ENCODE measurements at places on chromosomes 3 and 15.
A peak's percentile ranks its signal among the peaks of the same experiment; 100 is the strongest.

GRCh38 chr3:79063624-79064023 is 704.2 kb downstream of the ROBO1 start:
- no peak for DNase-seq

GRCh38 chr3:179045719-179046402 is 25.7 kb downstream of the ZMAT3 start:
- DNase-seq = no peak

GRCh38 chr3:136898954-136899353 is 36.9 kb downstream of the NCK1 start:
- DNase-seq = no peak

DNA sequence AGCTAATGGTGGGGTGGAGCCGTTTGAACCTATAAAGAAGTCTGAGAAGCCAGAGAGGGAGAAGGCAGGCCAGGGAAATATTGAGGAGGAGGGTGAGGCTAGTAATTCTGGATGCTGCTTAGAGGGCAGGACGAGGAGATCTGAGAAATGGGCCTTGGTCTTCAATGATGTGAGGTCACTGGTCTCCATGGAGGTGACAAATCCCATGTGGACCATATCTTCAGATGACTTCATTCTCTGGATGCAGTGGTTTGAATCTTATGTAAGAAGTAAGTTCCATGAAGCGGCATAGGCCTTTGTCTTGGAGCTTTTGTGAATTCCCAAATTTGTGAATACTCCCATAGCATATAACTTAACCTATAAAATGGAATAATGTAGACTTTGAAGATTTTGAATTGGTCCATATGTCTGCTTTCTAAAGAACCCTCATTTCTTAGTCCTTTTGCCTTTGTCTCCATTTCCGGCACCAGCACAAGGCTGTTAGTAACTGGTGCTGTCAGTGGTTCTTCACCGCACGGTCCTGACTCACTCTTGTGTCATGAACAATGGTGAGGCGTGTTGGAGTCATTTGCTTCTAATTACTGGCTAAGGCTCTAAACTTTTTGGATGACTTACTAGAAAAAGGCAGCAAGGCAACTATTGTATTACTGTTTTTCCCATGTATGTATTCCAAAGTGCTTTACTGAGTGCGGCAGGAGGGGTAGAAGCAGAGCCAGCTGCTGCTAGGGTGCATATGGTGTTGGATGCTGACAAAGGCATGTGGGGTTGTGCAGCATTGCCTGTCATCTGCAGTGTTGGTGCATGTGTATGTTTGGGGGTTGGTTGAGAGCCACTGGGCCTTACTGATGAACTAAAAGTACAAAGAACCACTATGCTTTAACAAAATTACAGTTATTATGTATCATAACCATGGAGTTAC is 279.3 kb upstream of the C2CD4B start:
- peak; percentile 93 for DNase-seq

- peak; percentile 84 for DNase-seq
These were observed 120.7 kb downstream of the FNDC3B start for GRCh38 chr3:172159962-172160538.

- no peak for DNase-seq
These were observed 10.4 kb downstream of the PLA2G4E start for GRCh38 chr15:42010434-42010833.

GRCh38 chr3:106485802-106486201 is 617.0 kb upstream of the CBLB start:
- DNase-seq = no peak

- DNase-seq = no peak
These were observed 371.6 kb downstream of the TAFA4 start for GRCh38 chr3:68560728-68561127.

DNA sequence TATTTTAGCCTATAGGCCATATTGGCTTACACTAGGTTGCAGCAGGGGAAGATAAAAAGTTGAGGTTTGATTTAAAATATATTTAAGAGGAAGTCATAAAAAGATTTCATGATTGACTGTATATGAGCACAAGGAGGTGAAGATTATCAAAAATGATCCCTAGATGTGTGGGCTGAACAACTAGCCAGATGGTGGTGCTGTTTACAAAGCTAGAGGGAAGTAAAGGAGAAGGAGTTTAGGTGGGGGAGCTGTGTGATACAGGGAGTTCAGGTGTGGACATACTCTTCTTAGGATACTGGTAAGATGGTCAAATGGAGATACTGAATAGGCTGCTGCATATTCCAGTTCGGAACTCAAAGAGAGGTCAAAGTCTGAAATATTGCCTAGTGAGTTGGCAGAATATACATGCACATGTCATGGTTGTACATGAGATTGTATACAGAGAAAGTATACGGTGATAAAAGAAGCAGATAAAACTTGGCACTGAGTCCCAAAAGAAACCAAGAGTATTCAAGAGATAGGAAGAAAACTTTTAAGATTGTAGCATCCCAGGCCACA is 727.8 kb downstream of the NLGN1 start:
- DNase-seq = peak; percentile 45

GRCh38 chr15:73598530-73599160 is 34.5 kb downstream of the NPTN start:
- DNase-seq = peak; percentile 28

- no peak for DNase-seq
These were observed 184.0 kb downstream of the GOLGA6L6 start for GRCh38 chr15:20357481-20358065.

GRCh38 chr3:183802989-183803388 is 22.4 kb downstream of the MAP6D1 start:
- no peak for DNase-seq

DNA sequence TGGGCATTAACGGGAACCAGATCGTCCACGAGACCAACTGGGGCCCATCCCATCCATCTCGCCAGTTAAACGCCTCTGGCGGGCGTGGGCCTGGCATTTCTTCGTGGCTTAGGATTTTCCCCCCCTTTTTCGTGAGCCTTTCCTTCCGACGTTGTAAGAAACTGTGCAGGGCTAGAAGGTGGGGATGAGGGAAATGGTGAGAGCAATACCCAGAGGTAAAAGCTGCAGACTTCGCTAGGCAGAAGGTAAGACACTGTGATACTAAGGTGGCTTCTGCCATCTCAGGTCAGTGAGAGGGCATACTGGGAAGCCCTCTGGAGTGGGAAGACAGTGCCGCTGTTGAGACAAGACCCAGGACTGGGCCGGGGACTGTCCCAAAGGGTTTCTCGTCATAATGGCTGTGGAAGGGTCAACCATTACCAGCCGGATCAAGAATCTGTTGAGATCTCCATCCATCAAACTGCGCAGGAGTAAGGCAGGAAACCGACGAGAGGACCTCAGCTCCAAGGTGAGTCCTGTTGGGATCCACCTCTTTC is 666 bp downstream of the MAPKBP1 start:
- no peak for DNase-seq

GRCh38 chr15:48470096-48470495 is 138.9 kb downstream of the DUT start:
- DNase-seq = no peak

DNA sequence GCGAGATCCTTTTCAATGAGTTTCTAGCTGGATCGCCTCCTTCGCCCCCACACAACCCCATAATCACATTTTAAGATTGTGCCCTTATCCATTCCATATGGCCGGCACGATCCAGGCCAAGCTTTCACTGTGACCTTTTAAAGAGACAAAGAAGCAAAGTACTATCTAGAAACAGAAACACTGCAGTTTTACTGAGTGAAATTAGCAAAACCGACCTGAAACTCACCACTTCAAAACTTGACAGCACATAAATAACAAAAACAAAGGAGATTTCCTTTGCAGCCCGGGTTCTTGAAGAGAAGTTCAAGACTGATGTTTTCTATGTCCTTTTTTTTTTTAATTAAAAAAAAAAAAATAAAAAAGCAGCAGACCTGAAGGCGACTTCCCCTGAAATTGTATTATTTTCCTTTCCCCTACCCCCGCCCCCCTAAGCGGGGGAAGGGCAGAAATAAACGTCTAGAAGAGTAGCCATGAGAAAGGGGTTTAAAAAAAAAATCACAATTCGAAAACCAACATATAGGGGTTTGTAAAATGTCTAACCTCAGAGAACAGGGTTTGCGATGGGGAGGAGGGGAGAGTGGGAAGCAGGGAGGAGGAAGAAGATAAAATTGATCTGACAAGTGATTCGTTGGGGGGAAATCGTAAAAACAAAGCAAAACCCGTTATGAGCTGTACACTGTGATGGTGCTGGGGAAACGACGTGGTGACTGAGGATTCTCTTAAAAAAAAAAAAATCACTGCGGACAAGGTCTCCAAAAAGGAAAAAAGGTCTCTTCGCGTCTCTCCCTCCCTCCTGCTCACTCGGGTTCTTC is 1.5 kb downstream of the SATB1 start:
- DNase-seq = peak; percentile 36

DNA sequence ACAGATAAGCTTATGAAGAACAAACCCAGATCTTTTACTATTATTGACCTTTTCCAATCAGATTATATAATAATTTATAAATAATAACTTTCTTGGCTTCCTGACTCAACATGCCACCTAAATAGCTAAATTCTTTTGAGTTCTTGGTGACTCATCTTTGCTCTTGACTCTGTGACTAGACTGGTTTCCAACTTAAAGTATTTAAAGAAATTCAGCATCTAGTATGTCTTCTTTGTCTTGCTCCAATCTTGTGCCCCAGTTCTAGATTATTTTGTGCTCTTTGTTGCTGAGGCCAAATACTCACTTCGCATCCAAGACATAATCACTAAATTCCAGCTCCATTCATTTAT is 483.2 kb upstream of the TBL1XR1 start:
- DNase-seq = no peak

- no peak for DNase-seq
These were observed 507.6 kb downstream of the NR2F2 start for GRCh38 chr15:96838081-96838480.

- no peak for DNase-seq
These were observed 14.2 kb upstream of the SPATA12 start for GRCh38 chr3:57046101-57046765.

- peak; percentile 98 for DNase-seq
These were observed 68.6 kb downstream of the FILIP1L start for GRCh38 chr3:100045696-100046095.

GRCh38 chr15:38627689-38628277 is 63.2 kb upstream of the RASGRP1 start:
- DNase-seq = no peak

- peak; percentile 7 for DNase-seq
These were observed 693 bp downstream of the RASGRP1 start for GRCh38 chr15:38563723-38564519.

DNA sequence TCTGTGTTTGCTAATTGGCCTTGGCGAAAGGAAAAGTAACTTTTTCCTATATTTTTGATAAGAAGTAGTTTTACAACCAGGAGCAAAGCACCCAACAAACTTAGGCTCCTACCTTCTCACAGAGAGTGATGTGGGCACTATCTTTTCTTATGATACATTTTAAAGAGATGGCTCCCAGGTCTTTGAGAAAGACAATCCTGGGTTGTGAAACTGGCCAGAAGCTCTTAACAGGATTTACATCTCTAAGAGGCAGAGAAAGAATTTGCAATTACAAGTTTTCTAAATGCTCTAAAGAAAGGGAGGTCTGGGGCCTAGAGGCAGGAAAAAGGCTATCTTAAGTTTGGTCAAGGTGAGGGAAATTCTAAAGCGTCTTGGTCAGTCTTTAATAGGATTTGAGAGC is 609.7 kb downstream of the VGLL3 start:
- no peak for DNase-seq

DNA sequence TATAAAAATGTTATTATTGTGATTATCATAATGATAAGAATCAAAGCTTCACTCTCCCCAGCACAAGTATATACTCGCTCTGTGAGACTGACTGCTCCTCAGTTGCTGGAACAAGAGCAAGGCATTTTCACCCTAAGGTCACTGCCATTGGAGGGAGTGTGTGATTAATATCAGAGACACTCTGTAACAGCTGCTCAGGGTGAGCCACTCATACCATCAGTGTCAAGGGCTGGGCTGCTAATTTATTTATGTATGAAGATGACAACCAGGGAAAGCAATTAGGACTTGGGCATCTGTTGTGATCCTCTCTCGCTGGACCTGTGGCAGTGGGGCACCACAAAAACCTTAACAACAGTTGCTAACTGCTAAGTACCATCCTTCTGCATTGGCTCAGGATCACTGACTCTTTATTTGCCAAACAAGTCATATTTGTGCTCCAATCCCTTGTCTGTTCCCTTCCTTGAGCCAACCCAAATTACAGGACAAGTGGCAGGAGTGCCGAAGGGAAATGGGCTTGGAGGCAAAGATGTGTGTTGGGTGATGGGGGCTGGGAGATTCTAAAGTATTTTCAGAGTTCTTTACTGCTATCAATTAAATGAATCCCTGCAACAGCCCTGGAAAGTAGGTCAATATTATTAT is 297.5 kb upstream of the STT3B start:
- no peak for DNase-seq

- no peak for DNase-seq
These were observed 8.3 kb upstream of the PGPEP1L start for GRCh38 chr15:99015698-99016568.

DNA sequence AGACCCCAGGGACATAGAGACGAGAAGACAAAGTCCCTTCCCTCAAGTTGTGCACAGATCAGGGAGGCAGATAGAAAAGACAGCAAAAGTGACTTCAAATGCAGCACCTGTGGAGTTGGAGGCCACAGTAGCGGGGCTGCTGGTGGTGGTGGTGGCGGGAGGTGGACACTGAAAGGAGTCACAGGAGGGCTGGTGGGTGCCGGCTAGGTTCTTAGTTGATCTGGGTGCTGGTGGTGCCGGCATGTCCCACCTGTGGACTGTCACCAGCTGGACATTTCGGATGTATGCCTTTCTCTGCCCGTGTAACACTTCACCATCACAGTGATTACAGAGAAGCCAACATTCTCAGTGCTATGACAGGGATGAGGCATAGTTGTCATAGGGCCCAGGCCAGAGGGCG is 49.2 kb upstream of the MTMR10 start:
- no peak for DNase-seq

DNA sequence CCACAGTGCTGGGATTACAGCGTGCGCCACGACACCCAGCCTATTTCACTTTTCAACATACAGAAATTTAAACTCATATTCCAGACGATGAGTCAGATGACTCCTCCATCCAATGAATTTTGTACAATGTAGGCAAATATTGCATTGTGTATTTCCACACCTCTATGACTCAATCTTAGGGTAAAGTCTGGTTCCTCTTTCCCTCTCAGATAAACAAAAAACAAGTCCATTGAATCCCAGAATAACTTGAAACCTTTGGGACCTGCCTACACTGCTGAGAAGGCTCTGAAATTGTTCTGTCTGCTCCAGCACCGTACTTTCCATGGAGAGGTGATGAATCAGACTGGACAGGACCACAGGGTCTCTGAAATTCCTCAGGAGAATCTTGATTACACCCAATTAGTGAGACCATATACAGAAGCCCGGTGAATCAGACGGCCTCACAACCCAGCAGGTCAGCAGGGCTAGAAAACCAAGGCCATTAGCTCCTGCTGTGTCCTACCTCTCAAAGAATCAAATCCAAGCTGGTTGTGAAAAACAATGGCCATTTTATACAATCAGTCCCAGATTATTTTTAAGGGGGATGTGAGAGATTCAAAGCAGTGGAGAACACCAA is 112.6 kb downstream of the ERC2 start:
- no peak for DNase-seq

All from fibroblast of gingiva (primary cell).